CD4-positive, alpha-beta T cell treated with Interferon alpha-2 for 1 hour (primary cell): ENCODE measurements at places on chromosomes 5 and 9.

GRCh38 chr9:97437051-97437600, 25.2 kb downstream of the TDRD7 start:
- no peak for DNase-seq

DNA sequence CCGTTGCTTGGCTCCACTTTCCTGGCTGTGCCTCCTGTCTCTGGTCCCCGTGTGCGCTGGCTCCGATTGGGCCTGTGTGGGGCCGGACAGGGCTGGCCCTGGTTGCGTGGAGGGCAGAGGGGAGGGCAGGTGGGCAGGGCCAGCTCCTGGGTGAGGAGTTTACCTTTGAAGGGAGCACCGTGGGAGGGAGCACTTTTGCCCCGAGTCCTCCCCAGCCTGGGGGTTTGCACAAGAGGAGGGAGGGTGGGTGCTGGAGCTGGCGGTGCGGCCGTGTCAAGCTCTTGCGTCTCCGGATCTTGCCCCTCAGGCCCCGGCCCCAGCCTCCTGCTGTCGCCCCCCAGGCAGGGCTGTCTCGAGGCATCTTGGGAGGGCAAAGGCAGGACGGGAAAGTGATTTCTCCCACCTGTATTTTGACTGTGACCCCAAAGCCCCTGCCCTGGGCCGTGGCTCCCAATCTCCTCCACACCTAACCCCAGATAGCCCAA, 48.3 kb upstream of the EXOC3 start:
- DNase-seq: no peak

- no peak for DNase-seq
Measured at GRCh38 chr5:150164211-150164980, 2.2 kb upstream of the CDX1 start.

- DNase-seq: no peak
Measured at GRCh38 chr9:22060831-22061383, 51.8 kb upstream of the CDKN2B start.

GRCh38 chr9:124267271-124267807, 9.6 kb downstream of the NEK6 start:
- no peak for DNase-seq

DNA sequence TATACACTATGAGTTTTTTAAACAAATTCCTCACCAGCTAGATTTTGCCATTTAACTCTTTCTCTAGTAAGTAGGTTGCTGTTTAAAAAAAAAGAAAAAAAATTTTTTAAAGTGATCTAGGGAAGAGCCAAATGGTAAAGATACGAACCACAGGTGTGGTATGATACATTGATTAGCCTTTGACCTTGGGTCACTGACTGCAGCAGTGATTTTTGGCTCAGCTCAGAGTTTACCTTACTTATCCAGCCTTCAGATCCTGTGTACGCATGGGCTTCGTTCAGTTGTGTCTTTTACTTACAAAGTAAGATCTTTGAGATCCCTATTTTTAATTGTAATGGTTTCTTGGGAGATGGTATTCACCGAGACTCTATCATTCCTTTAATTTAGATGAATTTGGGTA, 12.4 kb upstream of the GNG10 start:
- no peak for DNase-seq

GRCh38 chr5:89034588-89034987, 151.6 kb upstream of the MEF2C start:
- DNase-seq: no peak

- no peak for DNase-seq
Measured at GRCh38 chr5:172705576-172706084, 64.6 kb downstream of the NEURL1B start.

DNA sequence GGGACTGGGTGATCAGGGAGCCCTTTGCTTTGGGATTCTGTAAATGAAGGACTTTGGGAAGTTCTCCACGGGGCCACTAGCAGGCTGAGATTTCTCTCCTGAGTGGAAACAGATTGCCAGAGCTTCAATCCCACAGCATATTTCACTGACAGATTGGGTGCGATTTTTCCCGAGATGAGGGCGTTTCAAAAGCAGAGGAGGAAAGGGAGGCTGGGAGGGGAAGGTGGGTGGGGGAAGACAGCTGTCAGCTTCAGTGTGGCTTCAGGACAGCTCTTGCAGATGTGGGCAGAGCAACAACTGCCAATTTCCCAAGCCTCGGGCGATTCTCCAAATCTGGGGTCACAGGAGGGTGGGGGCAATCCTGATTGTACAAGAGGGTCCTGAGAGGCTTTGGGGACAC, 258.5 kb upstream of the ADRA1B start:
- DNase-seq: no peak

GRCh38 chr5:181241393-181241975, 2.2 kb downstream of the RACK1 start:
- peak; percentile 51 for DNase-seq

- no peak for DNase-seq
Measured at GRCh38 chr5:3354606-3355005, 241.0 kb upstream of the IRX1 start.

GRCh38 chr9:35518225-35518821, 28.4 kb downstream of the RUSC2 start:
- no peak for DNase-seq

GRCh38 chr5:179874136-179874535, 15.5 kb upstream of the MRNIP start:
- DNase-seq: no peak

DNA sequence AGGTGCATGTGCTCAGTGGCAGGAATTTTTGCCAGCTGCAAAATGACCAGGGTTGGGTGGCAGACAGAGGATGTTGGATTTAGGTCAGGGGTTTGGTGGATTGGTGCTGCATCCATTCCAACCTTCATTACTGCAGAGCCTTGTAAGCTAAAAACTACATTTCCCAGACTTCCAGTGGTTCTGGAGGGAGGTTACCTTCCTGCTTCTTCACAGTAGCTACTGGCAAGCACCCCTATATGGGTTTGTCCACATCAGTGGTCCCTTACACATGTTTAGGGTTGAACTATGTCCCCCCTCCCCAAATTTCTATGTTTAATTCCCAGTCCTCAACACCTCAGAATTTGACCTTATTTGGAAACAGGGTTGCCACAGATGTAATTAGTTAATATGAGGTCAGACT, 20.7 kb upstream of the IL17B start:
- DNase-seq: no peak

DNA sequence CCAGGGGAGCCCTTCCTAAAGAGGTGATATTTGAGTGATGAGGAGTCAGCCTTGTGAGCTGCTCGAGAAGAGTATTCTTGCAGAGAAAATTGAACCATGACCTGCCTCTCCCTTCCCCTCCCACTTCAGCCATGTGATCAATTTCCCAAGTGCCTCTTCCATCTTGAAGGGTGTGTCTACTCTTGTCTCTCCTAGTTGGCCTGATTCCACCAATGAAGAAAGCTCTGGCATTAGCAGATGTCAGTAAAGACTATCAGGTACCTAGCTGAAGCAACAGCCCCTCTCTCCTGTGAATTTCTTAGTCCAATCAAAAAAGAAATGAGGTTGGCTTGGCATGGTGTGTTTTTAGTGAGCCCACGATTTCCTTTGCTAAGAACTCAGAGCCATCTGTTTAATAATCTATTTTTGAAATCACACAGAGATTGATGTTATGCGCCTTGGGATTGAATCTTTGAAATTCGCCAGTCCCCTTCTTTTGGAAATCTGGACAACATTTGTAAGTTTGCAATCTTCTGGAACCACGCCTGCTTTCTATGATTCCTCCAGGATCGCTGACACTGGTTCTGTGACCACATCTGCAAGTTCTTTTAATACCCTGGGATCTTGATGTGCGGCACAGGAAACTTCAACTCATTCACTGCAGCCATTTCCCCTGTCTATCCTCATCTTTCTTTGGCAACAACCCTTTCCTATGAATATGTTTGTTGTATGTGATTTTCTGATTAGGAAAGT, 404.6 kb downstream of the DMRT2 start:
- DNase-seq: no peak

DNA sequence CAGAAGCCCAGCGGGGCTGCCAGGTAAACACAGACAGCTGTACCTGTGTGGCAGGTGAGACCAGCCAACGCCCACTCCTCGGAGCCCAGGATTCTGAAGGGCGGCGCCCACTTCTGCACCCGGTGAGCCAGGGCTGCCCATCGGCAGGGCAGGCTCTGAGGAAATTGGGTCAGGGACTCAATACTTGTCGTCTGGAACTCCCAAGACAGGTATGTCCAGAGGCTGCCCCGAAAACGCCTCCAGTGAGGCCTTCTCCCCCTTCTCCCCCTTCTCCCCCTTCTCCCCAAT, 19.8 kb downstream of the GLT6D1 start:
- no peak for DNase-seq

GRCh38 chr9:63728287-63728686, 1556.7 kb downstream of the FOXD4L5 start:
- no peak for DNase-seq

GRCh38 chr5:174324680-174325079, 279.2 kb downstream of the NSG2 start:
- no peak for DNase-seq

DNA sequence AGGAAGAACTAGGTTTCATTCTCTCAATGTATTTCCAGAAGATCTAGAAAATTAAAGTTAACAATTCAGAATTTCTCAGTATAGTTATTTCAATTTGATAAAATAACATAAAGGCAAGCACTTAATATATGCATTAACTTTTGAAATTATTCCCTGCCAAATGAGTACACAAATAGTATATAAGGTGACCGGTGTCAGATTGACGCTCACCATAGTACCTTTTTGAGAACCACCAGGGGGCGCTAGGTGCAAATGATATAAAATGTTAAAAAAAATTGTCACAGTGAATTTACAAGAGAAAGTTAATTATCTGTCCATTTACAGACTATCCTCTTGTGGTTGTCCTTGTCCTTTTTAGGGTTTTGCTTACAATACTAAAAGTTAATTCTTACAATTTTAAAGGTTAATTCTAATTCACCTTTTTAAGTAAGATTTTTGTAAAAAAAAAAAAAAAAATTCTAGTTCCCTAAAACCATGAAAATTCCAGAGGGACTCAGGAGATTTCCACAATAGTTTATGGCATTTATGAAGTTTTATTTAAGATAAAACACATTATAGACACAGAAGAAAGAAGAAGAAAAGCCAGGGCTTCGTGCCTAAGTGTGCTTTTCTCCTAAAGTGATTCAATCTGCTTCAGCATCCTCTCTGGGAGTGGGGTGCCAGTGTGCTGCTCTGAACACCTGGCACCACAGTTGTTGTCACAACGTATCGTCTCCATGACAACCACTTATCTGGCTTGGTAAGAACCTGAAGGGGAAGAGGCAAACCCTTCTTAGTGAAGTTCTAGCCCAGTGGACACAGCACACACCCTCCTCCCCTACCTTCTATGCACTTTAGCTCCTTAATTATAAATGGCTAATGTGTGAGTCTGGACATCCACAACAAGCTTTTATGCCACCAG, 1.7 kb downstream of the ADAMTS16 start:
- peak; percentile 57 for DNase-seq

DNA sequence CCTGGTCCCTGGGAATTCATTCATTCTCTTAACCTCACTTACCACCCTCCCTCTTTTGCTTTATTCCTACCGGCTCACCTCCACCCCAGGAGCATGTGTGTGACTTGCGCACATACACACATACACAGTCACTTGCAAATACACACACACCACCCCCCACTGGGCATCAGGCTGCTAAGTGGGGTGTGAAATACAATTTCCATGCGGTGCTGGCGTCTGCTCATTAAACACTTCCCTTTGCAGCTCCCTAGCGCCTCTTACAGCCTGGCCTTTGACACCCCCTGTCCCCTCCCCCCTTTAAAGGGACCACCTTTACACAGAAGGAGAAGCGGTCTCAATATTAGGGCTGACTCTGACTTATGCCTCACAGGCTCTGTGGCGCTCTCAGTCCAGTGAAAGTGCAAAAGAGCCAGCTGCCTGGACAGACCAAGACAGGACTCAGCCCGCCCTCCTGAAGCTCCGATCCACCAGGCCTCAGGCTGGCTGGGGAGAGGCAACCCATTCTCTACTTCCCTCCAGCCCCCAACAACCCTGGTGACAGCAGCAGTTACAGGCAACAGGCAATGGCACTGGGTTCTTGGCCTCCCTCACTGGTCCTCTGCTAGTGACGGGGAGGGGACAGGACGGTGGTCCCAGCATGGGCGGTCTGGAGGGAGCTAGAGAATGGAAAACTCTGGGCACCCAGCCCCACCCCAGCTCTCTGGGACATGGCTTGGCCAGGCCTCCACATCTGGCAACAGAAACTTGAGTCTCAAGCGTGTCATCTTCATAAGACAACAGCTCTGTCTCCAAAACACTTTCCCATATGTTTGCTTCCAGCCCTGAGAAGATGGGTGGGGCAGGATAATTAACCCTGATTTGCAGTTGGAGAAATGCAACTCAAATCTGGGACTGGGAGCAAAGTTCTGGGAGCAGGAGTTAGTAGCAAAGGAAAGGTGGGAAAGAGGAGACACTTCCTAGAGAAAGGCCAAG, 12.0 kb downstream of the ENHO start:
- DNase-seq: no peak

DNA sequence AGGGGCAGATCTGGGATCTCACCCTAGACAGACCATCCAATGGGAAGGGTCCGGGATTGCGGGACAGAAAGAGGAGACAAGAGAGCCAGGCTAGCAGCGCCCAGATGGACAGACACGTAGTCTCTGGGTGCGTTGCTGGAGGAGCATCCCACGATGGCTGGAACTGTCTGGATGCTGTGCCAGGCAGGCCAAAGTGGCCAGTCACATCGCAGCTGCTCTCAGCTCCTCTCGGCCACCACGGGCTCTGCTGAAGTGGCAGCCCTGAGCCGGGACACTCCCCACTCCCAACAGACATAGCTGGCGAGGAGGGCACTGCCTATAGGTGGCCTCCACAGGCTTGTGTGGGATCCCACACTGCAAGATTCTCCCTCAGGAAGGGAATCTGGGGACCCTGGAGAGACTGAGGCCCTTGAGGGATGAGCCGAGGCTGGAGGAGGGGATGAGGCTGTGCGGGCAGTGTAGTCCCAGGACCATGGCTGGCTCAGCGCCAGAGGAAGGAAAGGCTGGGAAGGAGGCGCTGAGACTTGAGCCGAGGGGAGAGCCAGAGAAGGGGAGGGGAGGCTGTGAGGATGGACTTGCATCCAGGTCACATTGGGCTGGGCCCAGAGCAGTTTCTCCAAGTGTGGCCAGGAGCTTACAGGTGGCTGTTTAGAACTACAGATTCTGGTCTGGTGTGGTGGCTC, 10.3 kb upstream of the WDR5 start:
- DNase-seq: no peak

DNA sequence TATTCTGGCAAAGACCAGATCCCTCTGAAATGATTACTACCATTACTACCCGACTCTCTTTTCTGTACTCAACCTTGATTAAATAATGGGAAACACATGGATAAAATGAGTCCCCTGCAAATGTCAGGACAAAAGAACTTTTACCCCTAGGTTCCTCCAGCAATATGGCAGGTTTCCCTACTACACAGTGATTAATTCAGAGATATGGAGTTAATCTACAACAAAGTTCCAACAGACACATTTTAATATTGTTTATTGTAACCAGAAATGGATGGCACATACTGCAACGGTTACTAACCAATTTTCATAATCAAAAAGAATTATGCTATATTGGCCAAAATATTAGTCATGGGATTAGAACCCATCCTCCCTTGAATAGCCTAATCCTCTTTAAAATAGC, 294.8 kb downstream of the ATPSCKMT start:
- DNase-seq: no peak

GRCh38 chr5:140348104-140348503, 1.7 kb upstream of the HBEGF start:
- DNase-seq: no peak
